ENCODE measurements at places on chromosomes 13 and 19. TPM values are rescaled to one million over a fixed set of nuclear protein-coding genes. Genes with fewer than 3 reads are reported as not detected.

- H3K36me3 ChIP-seq: no peaks in the 10 kb centered on the region
- peaks cover 8% of the 10 kb centered on the region for H3K4me1 ChIP-seq
- no peak overlapping the region for H3K27ac ChIP-seq
These were observed 253.9 kb downstream of the ZNF536 start for GRCh38 chr19:30625947-30626625.

DNA sequence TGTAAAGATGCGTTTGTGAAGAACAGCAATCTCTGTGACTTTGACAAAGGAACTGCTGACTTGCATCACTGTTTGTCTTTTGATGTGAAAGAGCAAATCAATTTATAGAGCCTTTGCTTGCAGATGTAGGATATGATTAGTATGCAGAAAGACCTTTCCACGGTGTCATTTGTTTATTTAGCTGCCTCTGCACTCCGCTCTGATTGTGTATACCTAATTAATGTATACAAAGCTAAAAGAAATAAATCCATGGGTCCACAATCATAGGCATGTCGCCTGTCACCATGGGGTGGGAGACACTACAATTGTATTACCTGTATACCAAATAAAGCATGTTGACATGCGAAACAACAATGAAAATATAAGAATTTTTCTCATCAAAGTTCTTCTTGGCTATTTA lies 410.7 kb downstream of the MZT1 start:
- H3K4me1 ChIP-seq: no peaks in the 10 kb centered on the region
- H3K27ac ChIP-seq: no peak overlapping the region
- H3K27me3 ChIP-seq: peaks cover 5% of the 10 kb centered on the region
- no peak overlapping the region for H3K4me3 ChIP-seq

- DNase-seq: no peak
- H3K4me3 ChIP-seq: no peak overlapping the region
- H3K4me1 ChIP-seq: no peaks in the 10 kb centered on the region
- no peaks in the 10 kb centered on the region for H3K36me3 ChIP-seq
These were observed 873.0 kb downstream of the OLFM4 start for GRCh38 chr13:53901593-53901992.

- peaks cover 32% of the 10 kb centered on the region for H3K4me1 ChIP-seq
- no peaks in the 10 kb centered on the region for H3K36me3 ChIP-seq
- peak overlapping the region; percentile 92 for H3K4me3 ChIP-seq
- DNase-seq: no peak
These were observed 736 bp downstream of the SMAD9 start for GRCh38 chr13:36919171-36919832.

RASAL3 gene
- not detected for total RNA-seq

ZNF491 gene
- total RNA-seq: 4.2 TPM
